Activated CD4-positive, alpha-beta T cell treated with anti-CD3 and anti-CD28 coated beads, Interleukin-2, amount 10 ng/mL, durations not matched to agents 7 days and 5 days (primary cell): ENCODE measurements at places on chromosomes 2 and 18.

DNA sequence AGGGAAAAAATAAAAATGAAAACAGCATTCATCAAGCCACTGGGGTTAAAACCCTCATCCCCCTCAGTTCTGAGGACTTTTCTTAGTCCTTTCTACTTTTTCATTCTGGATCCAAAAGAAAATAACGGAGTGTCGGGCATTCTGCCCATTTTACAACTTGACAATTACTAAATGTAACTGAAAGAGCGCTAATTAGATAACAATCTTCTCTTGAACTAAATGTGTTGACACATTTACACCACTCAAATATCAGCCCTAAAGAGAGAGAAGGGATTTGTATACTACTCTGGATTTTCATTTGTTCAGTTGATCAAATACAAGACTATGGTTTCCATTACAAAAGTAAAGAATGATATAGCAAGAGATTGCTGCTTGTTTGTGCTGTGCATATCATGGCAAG lies 27.5 kb downstream of the ABCA12 start:
- DNase-seq: no peak

DNA sequence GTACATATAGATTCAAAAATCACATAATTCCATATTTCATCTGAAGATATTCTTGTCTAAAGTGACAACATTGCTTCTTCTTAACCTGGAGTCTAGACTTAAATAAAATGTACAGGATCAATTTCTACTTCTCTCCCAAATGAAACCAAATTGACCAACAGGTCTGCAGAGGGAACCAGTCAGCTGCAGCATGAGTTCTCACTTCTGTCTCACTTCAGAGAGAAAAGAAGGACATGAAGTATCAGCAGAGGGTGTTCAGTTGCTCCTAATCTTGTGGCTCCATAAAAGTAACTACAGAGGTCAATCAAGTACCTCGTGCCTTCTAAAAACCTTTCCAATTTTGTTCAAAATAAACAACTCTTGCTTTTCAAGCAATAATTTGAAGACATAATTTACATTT lies 47.2 kb upstream of the MAP2 start:
- DNase-seq: no peak

DNA sequence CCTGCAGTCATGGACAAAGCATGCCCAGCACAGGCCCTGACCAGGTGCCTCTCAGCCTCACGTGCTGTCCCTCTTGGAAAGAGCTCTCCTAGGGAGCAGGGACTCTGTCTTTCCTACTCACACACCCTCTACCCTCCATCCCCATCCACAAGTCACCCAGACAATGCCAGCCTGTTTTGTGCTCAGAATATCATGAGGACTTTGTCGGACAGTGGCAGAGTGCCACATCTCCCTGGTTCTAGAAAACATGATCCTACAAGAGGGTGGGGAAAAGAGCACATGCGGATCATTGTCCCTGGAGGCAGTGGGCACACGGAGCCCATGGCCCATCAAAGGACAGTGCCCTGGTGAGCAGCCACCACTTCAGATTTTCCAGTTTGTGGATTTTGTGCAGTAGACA lies 3.7 kb upstream of the MAL start:
- DNase-seq: no peak

GRCh38 chr2:104502901-104503300 lies 351.0 kb upstream of the POU3F3 start:
- DNase-seq: no peak

DNA sequence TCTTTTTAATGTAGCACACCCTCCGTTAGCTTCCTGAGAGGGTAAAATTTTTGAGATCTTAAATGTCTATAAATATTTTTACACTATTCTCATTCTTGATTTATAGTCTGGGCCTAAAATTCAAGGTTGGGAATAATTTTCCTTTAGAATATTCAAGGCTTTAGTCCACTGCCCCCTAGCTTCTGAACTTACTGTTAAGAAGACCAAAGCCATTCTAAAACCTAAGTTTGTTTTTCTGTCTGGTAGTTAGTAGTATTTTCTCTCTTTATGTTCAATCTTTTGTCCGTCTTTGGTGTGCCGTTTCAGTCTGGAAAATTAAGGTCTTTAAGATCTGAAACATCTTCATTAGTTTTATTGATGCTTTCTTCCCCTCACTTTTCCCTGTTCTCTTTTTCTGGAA lies 14.5 kb downstream of the OSBPL6 start:
- DNase-seq: no peak

- DNase-seq: no peak
Measured at GRCh38 chr2:5433855-5434254, 258.3 kb upstream of the SOX11 start.

GRCh38 chr2:11824901-11825828 lies 78.7 kb downstream of the LPIN1 start:
- DNase-seq: no peak

DNA sequence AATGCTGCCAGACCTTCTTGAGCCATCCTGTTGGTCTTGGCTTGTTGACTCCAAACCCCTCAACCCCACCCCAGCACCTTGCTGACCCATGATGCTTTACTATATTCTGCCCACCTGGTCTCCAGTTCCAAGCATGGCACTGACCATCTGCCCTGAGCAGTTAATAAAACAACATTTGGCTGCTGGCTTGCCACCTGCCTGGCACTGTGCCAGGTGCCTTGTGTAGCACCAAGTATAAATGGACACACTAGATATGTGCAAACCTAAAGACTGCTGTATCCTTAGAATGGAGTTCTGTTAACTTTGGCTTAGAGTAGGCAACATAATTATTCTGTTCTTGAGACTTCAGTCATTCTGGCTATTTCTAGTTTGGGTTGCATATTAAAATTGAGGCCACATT lies 91.4 kb downstream of the ACSL3 start:
- DNase-seq: no peak

DNA sequence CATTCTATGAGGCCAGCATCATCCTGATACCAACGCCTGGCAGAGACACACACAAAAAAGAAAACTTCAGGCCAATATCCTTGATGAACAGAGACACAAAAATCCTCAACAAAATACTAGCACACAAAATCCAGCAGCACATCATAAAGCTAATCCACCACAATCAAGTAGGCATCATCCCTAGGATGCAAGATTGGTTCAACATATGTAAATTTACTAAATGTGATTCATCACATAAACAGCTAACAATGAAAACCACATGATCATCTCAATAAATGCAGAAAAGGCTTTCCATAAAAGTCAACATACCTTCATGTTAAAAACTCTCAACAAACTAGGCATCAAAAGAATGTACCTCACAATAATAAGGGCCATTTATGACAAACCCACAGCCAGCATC lies 65.3 kb downstream of the WDPCP start:
- DNase-seq: no peak

GRCh38 chr18:74914052-74914591 lies 294.8 kb downstream of the PTGR3 start:
- DNase-seq: no peak

- no peak for DNase-seq
Measured at GRCh38 chr2:1607971-1608688, 136.2 kb downstream of the PXDN start.

DNA sequence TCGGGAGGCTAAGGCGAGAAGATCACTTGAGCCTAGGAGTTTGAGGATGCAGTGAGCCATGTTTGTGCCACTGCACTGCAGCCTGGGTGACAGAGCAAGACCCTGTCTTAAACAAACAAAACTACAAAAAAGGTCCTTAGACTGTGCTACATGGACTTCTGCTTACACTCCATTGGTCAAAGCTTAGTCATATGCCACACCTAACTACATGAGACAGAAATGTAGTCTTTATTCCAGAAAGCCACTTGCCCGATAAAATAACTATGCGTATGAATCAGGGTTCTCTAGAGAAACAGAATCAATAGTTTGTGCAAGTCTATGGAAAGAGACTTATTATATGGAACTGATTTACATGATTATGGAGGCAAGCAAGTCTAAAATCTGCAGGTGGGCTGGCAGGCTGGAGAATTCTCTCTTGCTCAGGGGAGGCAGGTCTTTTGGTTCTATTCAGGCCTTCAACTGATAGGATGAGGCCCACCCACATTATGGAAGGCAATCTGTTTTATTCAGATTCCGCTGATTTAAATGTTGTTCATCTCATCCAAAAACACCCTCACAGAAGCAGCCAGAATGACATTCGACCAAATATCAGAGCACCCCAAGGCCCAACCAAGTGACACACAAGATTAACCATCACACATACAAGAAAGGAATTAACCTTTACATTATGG lies 114.4 kb upstream of the SIX2 start:
- no peak for DNase-seq

DNA sequence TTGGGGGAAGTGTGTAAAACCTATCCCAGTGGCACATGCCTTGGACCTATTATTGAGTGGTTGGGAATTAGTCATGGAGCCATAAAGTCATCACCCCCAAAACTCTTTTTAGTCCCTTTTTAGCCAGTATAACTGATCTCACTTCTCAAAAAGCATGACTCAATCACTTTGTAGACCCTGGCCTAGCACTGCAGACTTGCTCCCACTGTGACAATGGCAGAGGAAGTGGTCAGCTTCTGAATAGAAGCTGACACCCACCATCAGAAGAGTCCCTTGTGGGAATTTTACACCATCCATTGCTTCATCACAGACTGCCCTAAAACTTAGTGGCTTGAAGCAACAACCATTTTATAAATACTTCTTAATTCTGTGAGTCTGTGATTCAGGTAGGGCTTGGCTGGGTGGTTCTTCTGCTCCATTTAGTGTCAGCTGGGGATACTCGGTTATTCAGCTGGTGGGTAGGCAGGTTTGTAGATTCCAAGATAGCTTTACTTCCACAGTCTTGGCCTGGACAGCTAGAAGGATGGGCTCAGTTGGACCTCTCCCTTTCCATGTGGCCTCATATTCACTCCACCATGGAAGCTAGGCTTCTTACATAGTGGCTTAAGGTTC lies 10.8 kb upstream of the ITGA6 start:
- DNase-seq: no peak

DNA sequence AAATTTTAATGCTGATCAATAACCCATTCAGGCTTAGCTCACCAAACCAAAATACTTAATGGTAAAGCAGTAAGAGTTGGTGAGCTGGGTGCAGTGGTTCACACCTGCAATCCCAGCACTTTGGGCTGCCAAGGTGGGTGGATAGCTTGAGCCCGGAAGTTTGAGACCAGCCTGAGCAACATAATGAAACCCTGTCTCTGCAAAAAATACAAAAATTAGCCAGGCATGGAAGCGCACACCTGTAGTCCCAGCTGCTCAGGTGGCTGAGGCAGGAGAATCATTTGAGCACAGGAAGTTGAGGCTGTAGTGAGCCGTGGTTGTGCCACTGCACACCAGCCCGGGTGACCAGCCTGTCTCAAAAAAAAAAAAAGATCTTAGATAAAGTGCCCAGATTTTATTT lies 35.7 kb upstream of the MPP4 start:
- DNase-seq: no peak

GRCh38 chr18:49071317-49071716 lies 120.6 kb upstream of the SMAD7 start:
- DNase-seq: no peak

- DNase-seq: no peak
Measured at GRCh38 chr18:69658103-69658502, 257.4 kb downstream of the DOK6 start.

DNA sequence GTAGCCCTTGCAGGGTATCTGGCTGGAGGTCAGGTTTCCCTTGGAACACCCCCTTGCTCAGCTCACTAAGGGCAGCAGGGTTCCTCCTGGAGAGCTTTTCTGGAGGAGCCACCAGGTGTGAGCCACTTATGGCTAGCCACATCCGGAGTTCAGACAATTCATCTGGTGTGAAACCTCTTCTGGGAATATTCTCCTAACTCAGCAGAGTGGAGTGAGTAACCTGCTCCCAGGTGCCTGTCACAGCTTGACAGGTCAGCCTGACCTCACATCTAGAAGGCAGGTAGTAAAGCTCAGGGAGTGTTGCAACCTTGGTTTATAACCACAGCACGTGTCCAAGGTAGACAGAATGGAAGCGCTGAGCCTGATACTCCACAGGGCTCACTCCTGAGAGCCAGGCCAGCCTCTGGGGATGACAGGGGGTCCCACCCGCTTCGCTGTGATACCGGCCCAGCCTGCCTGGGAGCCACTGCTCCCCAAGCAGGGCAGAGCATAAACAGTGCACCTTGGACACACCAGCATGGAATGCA lies 62.6 kb upstream of the TGFA start:
- no peak for DNase-seq

DNA sequence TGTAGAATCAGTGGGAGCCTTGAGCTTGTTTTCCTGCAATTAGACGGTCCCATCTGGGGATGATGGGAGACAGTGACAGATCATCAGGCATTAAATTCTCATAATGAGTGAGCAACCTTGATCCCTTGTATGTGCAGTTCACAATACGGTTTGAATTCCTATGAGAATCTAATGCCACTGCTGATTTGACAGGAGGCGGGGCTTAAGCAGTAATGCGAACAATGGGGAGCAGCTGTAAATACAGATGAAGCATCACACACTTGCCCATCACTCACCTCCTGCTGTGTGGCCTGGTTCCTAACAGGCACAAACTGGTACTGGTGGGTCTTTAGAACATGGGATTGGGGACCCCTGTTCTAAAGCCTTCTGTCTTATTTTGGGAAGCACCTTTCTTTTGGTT lies 17.9 kb upstream of the NYAP2 start:
- DNase-seq: no peak

- no peak for DNase-seq
Measured at GRCh38 chr18:56276466-56276865, 361.9 kb downstream of the TXNL1 start.

- DNase-seq: no peak
Measured at GRCh38 chr18:78849458-78849857, 130.2 kb upstream of the SALL3 start.
